ENCODE measurements at places on chromosomes 5 and 9. TPM values are rescaled to one million over a fixed set of nuclear protein-coding genes. Genes with fewer than 3 reads are reported as not detected.
A peak's percentile ranks its signal among the peaks of the same experiment; 100 is the strongest.

Gene TMEM232
- 1.5 TPM for total RNA-seq

Gene SLC22A4
- total RNA-seq: 11.7 TPM

Gene PCDHB4
- 0.33 TPM for total RNA-seq

Gene RMND5B
- 18.2 TPM for total RNA-seq

Gene SUSD3
- total RNA-seq: not detected

DNA sequence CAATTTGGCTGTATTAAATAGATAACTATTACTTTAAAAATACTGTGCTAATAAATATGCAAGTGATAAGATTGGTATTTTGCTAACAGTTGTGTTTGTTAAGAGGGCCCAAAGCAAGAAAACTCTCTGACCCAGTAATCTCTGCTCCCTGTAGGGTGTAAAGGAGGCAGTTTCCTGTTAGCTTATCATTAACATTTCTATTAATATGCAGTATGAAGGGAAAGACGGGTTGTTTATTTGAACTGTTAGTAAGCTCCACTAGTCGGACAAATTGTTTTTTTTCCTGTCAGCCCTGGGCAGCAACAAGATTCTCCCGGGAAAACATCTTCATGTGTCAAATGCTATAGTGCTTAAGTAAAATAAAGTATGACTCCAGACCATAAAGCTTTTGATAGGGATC, 35.6 kb downstream of the ERP44 start:
- DNase-seq: no peak
- no peak overlapping the region for H3K4me3 ChIP-seq
- H3K27me3 ChIP-seq: no peaks in the 10 kb centered on the region

DNA sequence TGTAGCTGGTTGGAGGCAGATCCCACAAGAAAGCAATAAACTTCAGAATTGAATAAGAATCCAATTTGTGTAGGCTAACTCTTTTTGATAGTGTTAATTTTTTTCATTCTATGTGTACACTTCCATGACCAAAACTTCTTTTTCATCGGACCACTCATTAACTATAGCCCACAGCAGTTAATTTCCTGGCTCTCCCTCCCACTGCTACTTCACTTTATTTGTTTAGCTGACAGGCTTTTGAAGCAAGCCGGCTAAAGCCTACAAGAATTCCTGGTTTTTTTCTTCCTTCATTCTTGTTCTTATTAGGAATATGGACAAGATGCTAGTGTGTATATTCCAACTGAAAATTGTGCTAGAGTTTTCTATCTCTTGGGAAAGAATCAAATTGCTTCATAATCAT, 329.2 kb upstream of the CCNH start:
- DNase-seq: no peak
- no peak overlapping the region for H3K27ac ChIP-seq
- no peaks in the 10 kb centered on the region for H3K4me1 ChIP-seq
- no peaks in the 10 kb centered on the region for H3K27me3 ChIP-seq

DNA sequence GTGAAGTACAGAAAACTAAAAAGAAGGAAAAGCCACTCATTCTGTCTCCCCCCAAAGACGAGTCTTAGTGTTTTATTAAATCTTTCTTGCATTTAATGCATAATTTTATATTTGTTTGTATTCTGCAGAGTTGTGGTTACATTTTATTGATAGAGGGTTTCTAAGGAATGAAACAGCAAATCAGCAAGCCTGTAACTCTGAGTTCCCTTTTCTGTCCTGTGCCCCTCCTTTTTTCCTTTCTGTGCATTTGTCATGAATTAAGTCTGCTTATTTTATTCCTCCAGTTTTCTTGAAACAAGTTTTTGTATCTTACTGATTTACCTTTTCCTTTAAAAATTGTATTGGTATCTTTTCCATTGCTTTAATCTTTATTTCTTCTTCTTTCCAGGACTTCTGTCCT, 132.8 kb downstream of the MUSK start:
- peak overlapping the region; percentile 66 for H3K27ac ChIP-seq
- peaks cover 17% of the 10 kb centered on the region for H3K36me3 ChIP-seq
- H3K4me3 ChIP-seq: no peak overlapping the region
- H3K4me1 ChIP-seq: peaks cover 66% of the 10 kb centered on the region

DNA sequence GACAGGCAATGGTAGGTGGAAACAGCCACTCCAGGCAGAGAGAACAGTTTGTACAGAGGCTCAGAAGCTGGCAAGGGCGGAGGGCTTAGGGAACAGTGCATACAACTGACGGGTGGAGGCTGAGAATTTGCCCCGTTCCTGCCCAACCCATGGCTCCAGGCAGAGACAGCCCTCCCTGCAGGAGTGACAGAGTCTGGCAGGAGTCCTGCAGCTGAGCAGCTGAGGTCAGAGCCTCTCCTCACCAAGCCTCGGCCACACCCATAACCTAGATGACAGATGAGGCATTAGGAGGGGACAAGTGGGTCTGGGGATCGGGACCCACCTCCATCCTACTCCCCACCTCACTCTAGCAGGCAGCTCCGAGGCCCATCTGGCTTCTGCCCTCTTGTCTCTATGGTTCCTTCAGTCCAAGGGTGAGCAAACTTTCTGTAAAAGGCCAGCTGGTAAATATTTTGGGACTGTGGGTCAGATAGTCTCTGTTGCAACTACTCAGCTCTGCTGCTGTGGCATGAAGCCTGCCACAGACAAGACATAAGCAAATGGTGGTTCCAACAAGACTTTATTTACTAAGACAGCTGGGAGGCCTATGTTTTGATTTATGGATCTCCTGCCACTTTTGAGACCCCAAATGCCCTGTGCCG, 83.7 kb downstream of the SH3TC2 start:
- H3K4me1 ChIP-seq: peaks cover 58% of the 10 kb centered on the region
- H3K36me3 ChIP-seq: no peaks in the 10 kb centered on the region
- H3K27ac ChIP-seq: peak overlapping the region; percentile 4

- H3K4me1 ChIP-seq: no peaks in the 10 kb centered on the region
- no peak for DNase-seq
- no peaks in the 10 kb centered on the region for H3K27me3 ChIP-seq
- H3K4me3 ChIP-seq: no peak overlapping the region
- H3K36me3 ChIP-seq: peaks cover 23% of the 10 kb centered on the region
These were observed 34.2 kb upstream of the CACNA1B start for GRCh38 chr9:137843355-137843754.

DNA sequence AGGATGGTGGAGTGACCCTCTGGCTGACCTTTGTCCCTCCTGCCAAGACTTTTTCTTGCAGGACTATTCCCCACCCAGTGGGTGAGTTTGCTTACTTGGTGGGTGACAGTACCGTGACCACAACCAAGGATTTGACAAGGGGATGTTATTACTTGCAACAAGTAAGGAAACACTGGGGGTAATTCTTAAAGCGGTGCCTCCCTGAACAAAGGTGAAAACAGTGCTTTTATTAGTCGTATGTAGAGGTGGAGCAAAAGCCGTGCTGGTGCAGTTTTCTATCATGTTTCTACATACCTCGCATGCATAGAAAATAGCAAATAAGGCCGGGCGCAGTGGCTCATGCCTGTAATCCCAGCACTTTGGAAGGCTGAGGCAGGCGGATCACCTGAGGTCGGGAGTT, 41.0 kb upstream of the KDM4C start:
- DNase-seq: no peak
- H3K4me1 ChIP-seq: peaks cover 4% of the 10 kb centered on the region
- no peak overlapping the region for H3K4me3 ChIP-seq

DNA sequence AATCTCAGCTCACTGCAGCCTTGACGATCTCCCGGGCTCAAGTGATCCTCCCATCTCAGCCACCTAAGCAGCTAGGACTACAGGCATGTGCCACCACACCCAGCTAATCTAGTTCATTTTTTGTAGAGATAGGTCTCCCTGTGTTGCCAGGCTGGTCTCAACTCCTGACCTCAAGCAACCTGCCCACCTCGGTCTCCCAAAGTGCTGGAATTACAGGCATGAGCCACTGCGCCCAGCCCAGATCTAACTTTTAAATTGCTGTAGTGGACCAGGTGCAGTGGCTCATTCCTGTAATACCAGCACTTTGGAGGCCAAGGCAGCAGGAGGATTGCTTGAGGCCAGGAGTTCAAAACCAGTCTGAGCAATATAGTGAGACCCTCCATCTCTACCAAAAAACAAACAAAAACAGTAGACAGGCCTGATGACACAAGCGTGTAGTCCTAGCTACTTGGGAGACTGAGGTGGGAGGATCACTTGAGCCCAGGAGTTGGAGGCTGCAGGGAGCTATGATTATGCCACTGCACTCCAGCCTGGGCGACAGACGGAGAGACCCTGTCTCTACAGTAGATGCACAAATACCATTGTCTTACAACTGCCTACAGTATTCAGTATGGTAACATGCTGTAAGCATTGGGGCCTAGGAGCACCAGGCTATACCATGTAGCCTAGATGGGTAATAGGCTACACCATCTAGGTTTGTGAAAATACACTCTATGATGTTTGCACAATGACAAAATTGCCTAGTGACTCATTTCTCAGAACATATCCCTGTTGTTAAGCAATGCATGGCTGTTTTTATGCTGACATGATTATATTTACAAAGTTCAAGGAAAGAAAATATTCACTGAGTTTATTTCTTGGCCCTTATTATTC, 1.5 kb upstream of the SIT1 start:
- H3K27me3 ChIP-seq: peaks cover 1% of the 10 kb centered on the region
- H3K36me3 ChIP-seq: no peaks in the 10 kb centered on the region
- H3K4me1 ChIP-seq: peaks cover 19% of the 10 kb centered on the region
- DNase-seq: peak; percentile 67

GRCh38 chr5:72013766-72014624, 93.3 kb upstream of the MAP1B start:
- no peak overlapping the region for H3K4me3 ChIP-seq
- no peaks in the 10 kb centered on the region for H3K36me3 ChIP-seq
- no peak for DNase-seq
- H3K27me3 ChIP-seq: peaks cover 9% of the 10 kb centered on the region
- H3K27ac ChIP-seq: no peak overlapping the region
- peaks cover 5% of the 10 kb centered on the region for H3K4me1 ChIP-seq

- no peak overlapping the region for H3K27ac ChIP-seq
- peaks cover 7% of the 10 kb centered on the region for H3K27me3 ChIP-seq
- H3K4me1 ChIP-seq: no peaks in the 10 kb centered on the region
- 0 out of 2 replicates have a peak, but pooled peaks cover 4% of the 10 kb centered on the region for H3K36me3 ChIP-seq
These were observed 9.9 kb upstream of the NINJ1 start for GRCh38 chr9:93143830-93144530.

GRCh38 chr5:54421976-54422375, 33.5 kb upstream of the HSPB3 start:
- peaks cover 12% of the 10 kb centered on the region for H3K27me3 ChIP-seq
- H3K4me3 ChIP-seq: no peak overlapping the region
- no peak for DNase-seq
- no peak overlapping the region for H3K27ac ChIP-seq
- no peaks in the 10 kb centered on the region for H3K36me3 ChIP-seq

- no peaks in the 10 kb centered on the region for H3K27me3 ChIP-seq
- peaks cover 69% of the 10 kb centered on the region for H3K4me1 ChIP-seq
- peak overlapping the region; percentile 64 for H3K4me3 ChIP-seq
- H3K27ac ChIP-seq: peak overlapping the region; percentile 95
These were observed 28.6 kb downstream of the SPRY4 start for GRCh38 chr5:142295960-142296860.

GRCh38 chr9:108016446-108016845, 526.9 kb upstream of the KLF4 start:
- H3K4me3 ChIP-seq: no peak overlapping the region
- H3K4me1 ChIP-seq: no peaks in the 10 kb centered on the region
- peaks cover 5% of the 10 kb centered on the region for H3K27me3 ChIP-seq
- no peaks in the 10 kb centered on the region for H3K36me3 ChIP-seq
- no peak overlapping the region for H3K27ac ChIP-seq

DNA sequence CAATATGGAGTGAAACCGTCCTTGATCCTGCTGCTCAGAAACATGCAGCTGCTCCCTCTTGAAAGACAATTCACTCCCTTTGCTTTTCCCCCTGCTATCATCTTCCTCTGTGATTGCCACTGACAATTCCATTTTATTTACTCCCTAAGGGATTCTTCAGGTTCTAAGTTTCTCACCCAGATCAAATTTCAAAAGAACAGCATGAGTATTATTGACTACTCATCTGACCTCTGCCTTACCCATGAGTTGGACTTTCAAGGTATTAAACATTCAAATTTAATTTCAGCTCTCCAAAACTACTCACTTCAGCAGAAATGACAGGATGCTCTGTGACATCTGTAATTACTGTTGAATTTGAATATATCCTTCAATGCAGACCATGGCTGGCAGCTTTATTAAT, 236.5 kb upstream of the HAPLN1 start:
- H3K4me3 ChIP-seq: peak overlapping the region; percentile 0
- H3K27ac ChIP-seq: peak overlapping the region; percentile 23
- no peaks in the 10 kb centered on the region for H3K36me3 ChIP-seq
- H3K27me3 ChIP-seq: no peaks in the 10 kb centered on the region

Data from HFFc6 (cell line).